Testis (tissue), 5 donors: ENCODE measurements at places on chromosomes 3 and 15. TPM values are rescaled to one million over a fixed set of nuclear protein-coding genes. Genes with fewer than 3 reads are reported as not detected.

DNA sequence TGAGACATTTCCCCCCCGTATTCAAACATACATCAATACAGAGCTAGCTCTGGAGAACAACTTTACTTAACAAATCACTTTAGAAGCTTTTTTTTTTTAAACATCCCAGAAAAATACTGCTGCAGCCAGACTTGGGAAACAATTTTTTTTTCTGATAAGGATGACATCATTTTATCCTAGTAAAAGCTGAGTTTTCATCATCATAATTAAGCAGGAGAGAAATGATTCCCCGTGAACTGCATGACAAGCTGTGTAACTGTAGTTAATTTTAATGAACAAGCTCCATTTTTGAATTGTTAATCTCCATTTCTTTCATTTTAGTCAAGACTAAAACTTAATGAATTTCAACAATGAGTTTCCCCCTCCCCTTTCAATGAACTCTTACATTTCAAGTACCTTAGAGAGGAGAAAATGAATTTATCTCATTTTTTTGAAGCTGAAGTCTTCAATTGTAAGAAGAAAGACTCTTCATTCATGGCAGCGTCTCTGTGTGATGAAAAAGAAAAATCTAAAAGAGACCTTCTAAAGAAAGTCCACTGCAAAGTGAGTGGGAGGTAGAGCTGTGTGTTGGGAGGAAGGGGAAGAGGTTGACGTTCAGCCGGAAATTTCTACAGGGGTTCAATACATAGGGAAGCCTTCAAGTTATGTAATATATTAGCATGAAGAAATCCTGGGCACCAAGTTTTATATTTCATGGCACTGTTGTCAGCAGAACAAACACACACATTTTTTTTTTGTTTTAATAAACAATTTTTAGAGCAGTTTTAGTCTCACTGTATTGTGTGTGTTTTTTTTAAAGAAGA lies 31.7 kb downstream of the HES1 start:
- no peak for DNase-seq

- no peak for DNase-seq
Measured at GRCh38 chr3:78993375-78993774, 774.4 kb downstream of the ROBO1 start.

- DNase-seq: no peak
Measured at GRCh38 chr15:89695198-89695597, 4.6 kb downstream of the WDR93 start.

DNA sequence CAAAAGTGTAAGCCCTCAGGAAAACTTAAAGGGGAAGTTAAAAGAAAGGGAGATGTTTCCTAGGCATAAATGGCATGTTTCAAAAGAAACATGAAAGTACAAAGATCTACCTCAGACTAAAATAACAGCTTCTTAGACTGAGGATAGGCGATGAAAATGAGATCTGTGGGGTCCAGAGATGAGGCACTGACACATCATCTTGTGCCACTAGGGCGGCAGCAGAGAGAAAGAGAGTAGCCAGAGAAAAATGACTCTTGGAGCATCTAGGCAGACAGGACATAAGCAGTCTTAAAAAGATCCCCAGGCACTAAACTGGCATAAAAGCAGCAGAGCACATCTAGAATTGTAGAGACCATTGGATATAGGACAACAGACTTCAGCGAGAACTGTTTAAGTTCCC lies 42.5 kb upstream of the RFX7 start:
- no peak for DNase-seq

DNA sequence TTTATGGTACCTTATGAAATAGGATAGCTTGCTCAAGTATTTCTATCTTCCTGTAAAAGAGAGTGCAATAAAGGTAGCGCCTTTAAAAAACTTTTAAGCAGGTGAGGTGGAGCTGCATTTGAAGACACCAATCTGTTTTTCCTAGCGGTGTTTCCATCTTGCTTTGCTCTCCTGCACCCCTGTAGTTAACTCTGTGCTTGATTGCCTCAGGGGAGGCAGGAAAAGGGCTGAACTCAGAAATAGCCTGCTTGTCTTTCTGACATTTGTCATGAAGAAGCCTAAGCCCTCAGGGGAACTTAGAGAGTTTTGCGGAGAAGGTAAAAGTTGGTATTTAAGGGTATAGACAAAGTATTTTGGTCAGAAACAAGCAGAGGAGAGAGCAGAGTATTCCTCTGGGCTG lies 63.0 kb upstream of the TPRG1 start:
- DNase-seq: no peak

DNA sequence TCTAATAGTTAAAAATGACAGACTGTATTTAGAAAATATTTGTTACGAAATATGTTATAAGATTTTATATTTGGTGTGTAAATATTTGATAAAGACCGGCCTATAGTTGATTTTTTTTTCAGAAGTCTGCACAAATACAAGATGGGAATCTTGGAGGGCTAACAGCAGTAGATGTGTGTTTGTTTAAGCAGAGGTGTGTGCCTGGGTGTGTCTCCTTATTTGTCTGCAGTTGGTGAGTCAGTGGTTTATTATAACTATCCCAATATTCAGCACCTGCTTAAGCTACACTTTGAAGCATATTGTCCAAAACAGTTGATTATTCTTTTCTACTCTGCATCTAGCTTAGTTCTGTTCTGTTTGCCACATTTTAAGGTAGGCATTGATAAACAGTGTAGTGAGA lies 12.4 kb downstream of the GLCE start:
- DNase-seq: no peak

GRCh38 chr15:39690881-39691634 lies 91.6 kb downstream of the FSIP1 start:
- no peak for DNase-seq

RAB6B gene
- 7.0 TPM for total RNA-seq
